ENCODE measurements at places on chromosomes 13 and 19. TPM values are rescaled to one million over a fixed set of nuclear protein-coding genes. Genes with fewer than 3 reads are reported as not detected.

ZNF345 gene
- 4.9 TPM for total RNA-seq

DNA sequence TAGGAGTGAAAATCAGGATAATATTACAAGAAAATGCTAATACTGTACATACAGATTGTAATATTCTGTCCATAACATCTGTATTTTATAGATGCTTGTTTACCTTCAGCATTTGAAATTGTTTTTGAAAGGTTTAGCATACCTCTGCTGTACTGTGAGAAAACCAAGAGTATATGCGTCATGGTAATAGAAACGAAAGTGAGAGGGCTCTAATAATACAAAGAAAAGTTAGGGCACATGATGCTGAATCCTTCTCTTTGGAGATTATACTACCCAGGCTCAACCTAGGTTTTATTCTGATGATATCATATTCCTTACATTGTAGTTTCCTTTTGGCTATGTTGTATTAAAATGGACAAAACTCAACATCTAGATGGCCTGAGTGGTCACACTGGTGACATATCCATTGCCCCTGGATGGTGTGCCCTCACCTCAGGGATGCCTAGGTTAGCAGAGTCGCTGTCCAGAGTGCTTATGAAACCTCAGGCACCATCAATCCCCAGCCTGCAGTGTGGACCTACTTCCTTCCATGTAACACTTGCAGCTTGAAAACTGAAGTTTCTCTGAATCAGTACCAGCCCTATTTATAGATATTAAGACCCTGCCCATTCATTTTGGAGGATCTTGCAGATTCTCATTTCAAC, 253.7 kb downstream of the KCTD12 start:
- no peaks in the 10 kb centered on the region for H3K36me3 ChIP-seq
- H3K4me3 ChIP-seq = no peak overlapping the region
- DNase-seq = no peak
- H3K27ac ChIP-seq = no peak overlapping the region
- H3K4me1 ChIP-seq = no peaks in the 10 kb centered on the region

GRCh38 chr13:45787346-45787745, 64.2 kb downstream of the SIAH3 start:
- no peak overlapping the region for H3K27ac ChIP-seq
- H3K36me3 ChIP-seq = no peaks in the 10 kb centered on the region
- H3K4me3 ChIP-seq = no peak overlapping the region
- H3K27me3 ChIP-seq = no peaks in the 10 kb centered on the region

DNA sequence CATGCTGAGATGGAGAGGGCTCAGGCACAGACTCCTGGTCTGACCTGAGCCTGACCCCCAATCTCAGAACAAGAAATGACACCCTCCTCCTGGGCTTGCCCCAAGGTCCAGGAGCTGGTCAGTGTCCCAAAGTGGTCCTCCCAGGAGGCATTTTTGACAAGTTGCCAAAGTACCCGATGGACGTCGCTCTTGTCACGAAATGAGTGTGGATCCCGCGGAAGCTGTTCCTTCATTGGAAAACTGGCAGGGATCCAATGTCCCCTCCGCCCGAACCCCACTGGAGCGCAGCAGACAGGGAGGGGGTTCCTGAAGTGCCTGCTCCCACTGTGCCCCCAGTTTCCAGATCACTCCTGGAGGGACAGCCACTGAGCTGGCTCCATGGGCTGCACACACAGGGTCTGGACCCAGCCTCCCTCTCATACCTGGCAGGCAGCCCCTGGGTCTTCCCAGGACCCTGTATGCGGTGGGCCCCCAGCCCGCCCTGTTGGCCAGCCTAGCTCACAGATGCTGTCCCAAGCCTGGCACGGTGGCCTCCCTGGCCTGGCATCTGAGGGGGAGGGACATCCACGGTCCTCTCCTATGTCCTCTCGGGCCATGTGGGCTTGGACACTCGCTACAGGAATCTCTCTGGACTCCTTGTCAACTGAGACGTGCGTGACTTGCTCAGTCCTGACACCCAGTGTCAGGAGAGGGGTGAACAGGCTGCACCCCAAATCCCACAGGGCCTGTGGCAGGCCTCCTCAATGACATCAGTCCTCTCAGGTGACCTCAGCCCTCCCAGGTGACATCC, 12.8 kb upstream of the ZNF14 start:
- H3K27me3 ChIP-seq = no peaks in the 10 kb centered on the region
- H3K36me3 ChIP-seq = no peaks in the 10 kb centered on the region
- H3K4me3 ChIP-seq = no peak overlapping the region
- H3K4me1 ChIP-seq = no peaks in the 10 kb centered on the region

GRCh38 chr19:51697169-51697776, 4.1 kb downstream of the SPACA6 start:
- no peak overlapping the region for H3K27ac ChIP-seq
- H3K27me3 ChIP-seq = no peaks in the 10 kb centered on the region
- H3K36me3 ChIP-seq = no peaks in the 10 kb centered on the region
- DNase-seq = no peak

- H3K4me3 ChIP-seq = no peak overlapping the region
- H3K27me3 ChIP-seq = peaks cover 7% of the 10 kb centered on the region
- H3K36me3 ChIP-seq = no peaks in the 10 kb centered on the region
- no peak overlapping the region for H3K27ac ChIP-seq
- no peak for DNase-seq
These were observed 361.5 kb downstream of the RFC3 start for GRCh38 chr13:34179481-34179880.

DNA sequence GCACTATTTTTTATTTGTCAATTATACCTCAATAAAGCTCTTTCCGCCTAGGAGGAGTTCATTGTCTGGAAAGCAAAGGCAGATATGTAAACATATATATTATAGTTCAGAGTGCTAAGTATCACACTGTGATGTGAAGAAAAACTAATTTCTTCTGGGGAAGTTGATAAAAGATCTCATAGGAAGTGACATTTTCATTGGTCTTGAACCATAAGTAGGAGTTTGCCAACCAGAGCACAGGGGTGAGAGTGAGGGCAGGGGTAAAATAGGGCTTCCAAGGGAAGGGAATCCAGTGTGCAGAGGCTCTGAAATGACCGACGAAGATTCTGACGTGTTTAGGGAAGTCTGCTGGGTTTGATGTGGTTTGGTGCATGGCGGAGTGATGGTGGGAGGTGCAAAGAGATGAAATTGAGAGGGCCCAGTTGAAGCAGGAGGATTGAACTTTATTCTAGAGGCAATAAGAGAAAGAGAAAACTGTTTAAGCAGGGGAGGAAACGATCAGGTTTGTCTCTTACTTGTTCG, 780 bp upstream of the GTF2F2 start:
- H3K27me3 ChIP-seq = no peaks in the 10 kb centered on the region
- H3K4me1 ChIP-seq = peaks cover 6% of the 10 kb centered on the region
- H3K27ac ChIP-seq = no peak overlapping the region
- H3K4me3 ChIP-seq = no peak overlapping the region
- H3K36me3 ChIP-seq = peaks cover 6% of the 10 kb centered on the region

- no peak overlapping the region for H3K4me3 ChIP-seq
- no peak for DNase-seq
- H3K4me1 ChIP-seq = no peaks in the 10 kb centered on the region
- H3K36me3 ChIP-seq = no peaks in the 10 kb centered on the region
These were observed 26.3 kb downstream of the ARID3A start for GRCh38 chr19:952049-952679.

- no peak overlapping the region for H3K27ac ChIP-seq
- no peaks in the 10 kb centered on the region for H3K27me3 ChIP-seq
- H3K4me1 ChIP-seq = no peaks in the 10 kb centered on the region
- H3K36me3 ChIP-seq = no peaks in the 10 kb centered on the region
- DNase-seq = no peak
These were observed 266.3 kb downstream of the LMO7 start for GRCh38 chr13:75902166-75903104.
